Bone marrow (tissue), 2 donors: ENCODE measurements at places on chromosomes 11 and 22.

- no peak for DNase-seq
Observed at GRCh38 chr11:69926376-69927050, 107.3 kb upstream of the FGF3 start.

DNA sequence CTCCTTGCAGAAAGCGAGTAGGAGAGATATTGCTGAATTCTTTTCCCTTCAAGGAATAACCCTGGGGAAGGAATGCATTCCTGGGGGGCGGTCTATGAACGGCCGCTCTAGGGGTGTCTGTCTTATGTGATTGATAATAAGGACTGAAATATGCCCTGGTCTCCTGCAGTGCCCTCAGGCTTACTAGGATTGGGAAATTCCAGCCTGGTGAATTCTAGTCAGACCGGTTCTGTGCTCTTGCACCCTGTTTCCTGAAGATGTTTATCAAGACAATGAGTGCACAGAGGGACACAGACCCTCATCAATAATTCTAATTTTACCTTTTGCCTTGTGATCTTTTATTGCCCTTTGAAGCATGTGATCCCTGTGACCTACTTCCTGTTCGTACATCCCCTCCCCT is 140.7 kb downstream of the LUZP2 start:
- DNase-seq, result no peak

- DNase-seq, result no peak
Observed at GRCh38 chr11:124597626-124598025, 13.6 kb upstream of the PANX3 start.

DNA sequence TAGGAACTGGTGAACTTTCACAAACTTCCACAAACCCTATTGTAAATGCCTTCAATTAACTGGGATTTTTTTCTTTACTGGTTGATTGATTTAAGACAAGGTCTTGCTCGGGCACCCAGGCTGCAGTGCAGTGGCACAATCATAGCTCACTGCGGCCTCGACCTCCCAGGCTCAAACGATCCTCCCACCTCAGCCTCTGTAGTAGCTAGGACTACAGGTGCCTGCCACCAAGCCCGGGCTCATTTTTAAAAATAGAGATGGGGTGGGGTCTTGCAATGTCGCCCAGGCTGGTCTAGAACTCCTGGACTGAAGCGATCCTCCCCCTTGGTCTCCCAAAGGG is 35.7 kb upstream of the POLA2 start:
- DNase-seq, result no peak

GRCh38 chr11:72658989-72659640 is 15.1 kb downstream of the PDE2A start:
- DNase-seq, result no peak
